ENCODE measurements at places on chromosomes 12 and 14. TPM values are rescaled to one million over a fixed set of nuclear protein-coding genes. Genes with fewer than 3 reads are reported as not detected.

STON2 gene
- 0.50 TPM for total RNA-seq

CLSTN3 gene
- total RNA-seq: 6.1 TPM

B4GALNT1 gene
- 1.7 TPM for total RNA-seq

HOXC4 gene
- total RNA-seq: 1.6 TPM

DNM1L gene
- total RNA-seq: 47.7 TPM

CLEC4C gene
- total RNA-seq: not detected

NYNRIN gene
- 9.6 TPM for total RNA-seq

RPL10L gene
- total RNA-seq: not detected

RTN1 gene
- under 0.01 TPM for total RNA-seq

CLEC4E gene
- not detected for total RNA-seq

SLC17A8 gene
- total RNA-seq: not detected

A2ML1 gene
- total RNA-seq: not detected

SERPINA10 gene
- not detected for total RNA-seq

CRIP2 gene
- total RNA-seq: 102 TPM

HVCN1 gene
- 4.9 TPM for total RNA-seq

RNASE7 gene
- not detected for total RNA-seq

RD3L gene
- total RNA-seq: not detected

NGB gene
- not detected for total RNA-seq

KRT77 gene
- total RNA-seq: not detected

ARID2 gene
- total RNA-seq: 7.4 TPM

HOXC5 gene
- total RNA-seq: 1.5 TPM

GALNT4 gene
- 5.4 TPM for total RNA-seq

SDSL gene
- total RNA-seq: 5.9 TPM

DPF3 gene
- total RNA-seq: 5.5 TPM

KRT78 gene
- total RNA-seq: not detected

POTEM gene
- not detected for total RNA-seq

C1QL4 gene
- total RNA-seq: 0.45 TPM

IRAK3 gene
- total RNA-seq: 9.4 TPM

PTMS gene
- 275 TPM for total RNA-seq

FAM222A gene
- total RNA-seq: 0.15 TPM

All from bronchus fibroblast of lung (primary cell).